ENCODE measurements at places on chromosomes 12 and 14. TPM values are rescaled to one million over a fixed set of nuclear protein-coding genes. Genes with fewer than 3 reads are reported as not detected.

AQP6 gene
- total RNA-seq: 1.8 TPM

GRCh38 chr14:56004786-56005185 lies 113.4 kb upstream of the PELI2 start:
- DNase-seq: no peak

- DNase-seq: no peak
These were observed 61.4 kb downstream of the LMNTD1 start for GRCh38 chr12:25491396-25492325.

DNA sequence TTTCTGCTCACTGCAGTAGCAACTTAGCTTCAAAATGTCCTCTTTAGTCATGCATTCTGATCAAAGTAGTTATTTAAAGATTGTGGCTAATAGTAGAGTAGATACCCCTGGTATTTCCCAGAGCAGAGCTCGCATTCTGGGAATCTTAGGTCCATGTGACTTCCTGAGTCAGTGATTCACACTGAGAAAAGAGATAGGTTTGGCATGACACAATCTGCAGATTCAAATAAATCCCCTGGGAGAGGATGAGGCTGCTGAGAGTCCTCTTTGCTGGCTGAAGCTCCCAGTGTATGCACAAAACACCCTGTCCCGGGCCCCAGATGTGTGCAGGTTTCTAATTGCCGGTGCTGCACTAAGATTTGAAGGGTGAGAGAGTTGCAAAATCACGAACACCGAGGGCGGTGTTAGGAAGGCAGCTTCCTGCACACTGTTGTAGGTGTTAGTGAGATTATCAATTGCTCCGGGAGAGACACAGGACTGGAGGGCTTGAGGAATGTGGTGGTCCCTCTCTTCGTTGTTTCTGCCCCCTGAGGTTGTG lies 233.2 kb downstream of the NRXN3 start:
- DNase-seq: no peak

DNA sequence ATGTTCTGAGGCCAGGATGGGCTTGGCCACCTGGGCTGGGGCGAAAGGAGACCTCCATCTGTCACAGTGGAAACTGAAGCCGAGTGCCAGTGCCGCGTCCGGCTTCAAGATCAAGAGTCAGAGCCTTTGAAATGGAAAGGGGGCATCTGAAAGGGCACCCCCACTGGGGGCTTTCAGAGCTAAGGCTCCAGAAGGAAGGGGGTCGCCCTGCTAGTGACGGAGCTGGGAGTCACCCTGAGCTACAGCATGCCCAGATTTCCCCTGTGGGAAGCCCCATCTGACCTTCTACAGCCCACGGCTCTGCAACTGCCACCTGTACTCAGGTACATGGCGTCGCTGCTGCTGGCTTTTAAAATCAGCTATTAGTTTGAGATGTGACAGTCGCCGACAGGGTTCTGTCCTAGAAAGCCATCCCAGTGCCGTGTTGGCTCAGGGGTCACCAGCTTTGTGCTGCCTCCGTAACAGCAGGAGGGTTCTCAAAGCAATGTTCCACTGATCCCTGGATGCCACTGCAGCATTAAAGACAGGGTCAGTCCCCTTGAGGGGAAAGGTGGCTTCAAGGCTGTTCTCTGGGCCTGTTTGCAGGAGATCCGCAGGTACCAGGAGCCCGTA lies 31.5 kb downstream of the CCNK start:
- no peak for DNase-seq

- peak; percentile 23 for DNase-seq
These were observed 739.6 kb upstream of the TBX3 start for GRCh38 chr12:115423546-115423987.

GRCh38 chr14:61478971-61479473 lies 157.6 kb downstream of the PRKCH start:
- DNase-seq: no peak
